ENCODE measurements at places on chromosomes 4 and X. TPM values are rescaled to one million over a fixed set of nuclear protein-coding genes. Genes with fewer than 3 reads are reported as not detected.

The OCIAD1 gene
- total RNA-seq, result 53.0 TPM

The AMTN gene
- total RNA-seq, result not detected

The TMEM156 gene
- 0.87 TPM for total RNA-seq

The NLGN3 gene
- total RNA-seq, result under 0.01 TPM

The LRP2BP gene
- total RNA-seq, result 0.79 TPM

The EGF gene
- total RNA-seq, result not detected

- peak; percentile 50 for DNase-seq
Observed at GRCh38 chr4:89111833-89112563, 665 bp downstream of the TIGD2 start.

GRCh38 chr4:141027421-141027820 is 105.8 kb downstream of the RNF150 start:
- no peak for DNase-seq

- peak; percentile 46 for DNase-seq
Observed at GRCh38 chr4:38313999-38314561, 349.9 kb upstream of the KLF3 start.

GRCh38 chrX:2550328-2551020 is 49.7 kb upstream of the DHRSX start:
- DNase-seq, result no peak

GRCh38 chrX:48541140-48541814 is 1.8 kb downstream of the TBC1D25 start:
- no peak for DNase-seq

GRCh38 chrX:20225488-20225833 is 41.2 kb downstream of the RPS6KA3 start:
- peak; percentile 20 for DNase-seq

GRCh38 chr4:166688835-166689234 is 545.5 kb downstream of the SPOCK3 start:
- DNase-seq, result no peak

GRCh38 chrX:109716431-109717028 is 16.5 kb downstream of the ACSL4 start:
- DNase-seq, result peak; percentile 38

GRCh38 chr4:147599769-147600168 is 17.4 kb upstream of the TMEM184C start:
- no peak for DNase-seq

GRCh38 chr4:183401473-183401872 is 43.0 kb upstream of the CDKN2AIP start:
- DNase-seq, result no peak

DNA sequence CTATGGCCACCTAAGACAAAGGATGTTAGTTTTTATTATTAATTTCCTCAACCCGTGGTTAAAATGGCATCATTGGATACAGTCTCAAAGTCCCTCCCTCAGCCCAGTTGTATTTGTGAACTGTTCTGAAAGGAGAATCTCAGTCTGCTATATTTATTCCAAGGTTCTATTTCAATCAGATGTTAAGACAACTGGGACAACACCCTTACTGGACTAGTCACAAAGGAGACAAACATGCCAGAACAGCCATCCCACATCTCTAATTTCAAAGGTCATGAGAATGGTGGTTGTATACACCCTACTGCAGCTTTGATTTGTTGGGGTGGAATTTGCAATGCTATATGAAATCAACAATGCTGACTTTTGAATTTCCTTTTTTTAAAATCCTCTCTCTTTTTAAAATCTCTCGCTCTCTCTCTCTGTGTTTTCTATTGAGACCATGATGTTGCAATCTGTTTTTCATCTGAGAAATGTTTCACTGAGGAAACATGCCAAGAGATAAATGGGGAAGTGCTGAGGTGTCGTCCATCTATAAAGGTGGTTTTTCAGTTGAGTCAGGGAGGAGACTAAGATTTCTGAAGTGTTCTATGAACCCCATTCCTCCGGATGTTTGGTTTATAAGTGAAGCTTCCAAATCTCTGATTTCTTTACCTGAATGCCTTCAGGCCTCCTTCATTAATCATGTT is 201.5 kb upstream of the GATB start:
- no peak for DNase-seq

DNA sequence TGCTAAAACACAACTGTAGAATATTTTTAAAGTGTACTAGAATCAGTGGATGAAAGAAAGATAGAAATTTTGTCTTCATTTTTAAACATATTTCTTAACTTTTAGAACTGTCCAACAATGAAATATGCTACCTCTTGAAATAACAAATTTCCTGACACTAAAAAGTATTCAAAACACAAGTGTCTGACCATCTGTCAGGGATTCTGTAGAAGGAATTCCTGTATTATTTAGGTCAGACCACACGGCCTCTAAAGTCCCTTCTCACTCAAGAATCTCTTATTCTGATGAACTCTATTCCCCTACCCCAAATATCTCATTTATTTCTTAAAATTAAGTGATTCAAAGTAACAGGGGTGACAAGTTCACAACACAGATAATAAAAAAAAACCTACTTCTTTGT is 99.1 kb downstream of the MAML3 start:
- no peak for DNase-seq

GRCh38 chrX:45320191-45320590 is 119.5 kb upstream of the DIPK2B start:
- DNase-seq, result no peak

GRCh38 chrX:48083212-48083611 is 11.8 kb upstream of the ZNF630 start:
- peak; percentile 48 for DNase-seq

DNA sequence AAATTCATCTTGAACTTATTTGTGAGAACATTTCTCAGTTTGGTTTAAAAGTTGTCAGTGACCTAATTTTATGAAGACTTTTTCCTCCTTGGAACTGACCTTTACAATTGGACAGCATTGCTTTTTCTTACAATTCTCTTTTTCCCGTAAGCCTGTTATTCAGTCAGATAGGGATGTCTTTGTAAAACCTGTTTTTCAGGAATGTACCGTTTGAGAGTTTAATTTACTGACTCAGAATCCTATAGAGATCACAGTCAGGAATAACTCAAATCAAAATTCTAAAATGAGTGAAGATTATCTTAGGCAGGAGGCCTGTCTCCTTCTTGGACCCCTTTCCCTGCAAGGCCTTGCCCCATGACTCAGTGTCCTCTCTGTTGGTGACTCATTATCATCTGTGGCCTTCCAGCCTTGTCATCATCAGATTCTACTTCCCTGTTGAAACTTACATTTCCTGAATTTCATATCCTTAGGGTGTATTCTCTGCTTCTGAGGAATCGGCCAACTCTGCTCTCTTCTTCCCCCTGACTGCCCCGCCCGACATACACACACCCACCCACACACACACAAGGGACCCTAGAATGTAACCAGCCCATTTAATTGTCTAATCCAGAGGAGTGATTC is 99.8 kb downstream of the ARHGAP10 start:
- DNase-seq, result peak; percentile 61

GRCh38 chrX:70988425-70988824 is 57.5 kb upstream of the SLC7A3 start:
- DNase-seq, result no peak

- peak; percentile 80 for DNase-seq
Observed at GRCh38 chr4:13544606-13545393, 492 bp upstream of the NKX3-2 start.

GRCh38 chr4:155143512-155143911 is 64.9 kb upstream of the NPY2R start:
- DNase-seq, result no peak

GRCh38 chr4:19693936-19694570 is 557.7 kb upstream of the SLIT2 start:
- DNase-seq, result no peak

- DNase-seq, result no peak
Observed at GRCh38 chrX:23851544-23851943, 56.2 kb downstream of the APOO start.

Measured in lung microvascular endothelial cell (primary cell).